ENCODE measurements at places on chromosomes 12 and 14.

GRCh38 chr12:25811656-25812126 lies 146.8 kb upstream of the RASSF8 start:
- no peak for DNase-seq

- no peak for DNase-seq
Observed at GRCh38 chr12:84937415-84937814, 24.8 kb upstream of the SLC6A15 start.

- DNase-seq, result no peak
Observed at GRCh38 chr14:91143862-91144261, 30.0 kb downstream of the DGLUCY start.

DNA sequence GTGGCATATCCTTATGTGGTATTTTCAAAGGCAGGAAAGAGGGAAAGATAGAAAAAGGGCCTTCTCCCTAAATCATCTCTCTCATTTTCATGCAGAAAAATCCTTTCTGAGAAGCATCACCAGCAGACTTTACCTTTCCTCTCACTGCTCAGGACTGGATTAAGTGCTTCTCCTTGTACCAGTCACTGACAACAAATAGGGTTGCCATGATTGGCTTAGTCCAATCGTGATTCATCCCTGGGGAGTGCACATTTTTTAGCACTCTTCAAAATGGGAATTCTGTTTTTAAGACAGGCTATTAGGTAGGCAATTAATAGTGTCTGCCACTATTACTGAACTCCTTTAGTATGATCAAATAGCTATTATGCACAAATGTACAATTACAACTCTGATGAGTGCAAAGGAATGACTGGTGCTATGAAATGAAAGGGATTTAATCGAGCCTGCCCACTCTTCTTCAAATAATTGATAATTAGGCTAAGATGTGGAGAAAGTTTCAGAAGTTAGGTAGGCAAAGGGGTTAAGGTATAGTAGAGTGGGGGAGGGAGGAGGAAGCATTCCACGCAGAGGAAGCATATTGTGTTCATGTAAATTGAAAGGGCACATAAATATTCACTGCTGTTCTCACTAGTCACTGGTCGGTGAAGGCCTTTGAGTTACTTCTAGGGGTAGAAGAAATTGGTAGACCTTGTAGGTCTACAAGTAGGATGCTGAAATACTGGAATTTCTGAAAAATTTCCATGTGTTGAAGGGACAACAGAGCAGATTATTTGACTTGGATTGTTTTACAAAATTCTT lies 84.0 kb downstream of the MSRB3 start:
- DNase-seq, result no peak

DNA sequence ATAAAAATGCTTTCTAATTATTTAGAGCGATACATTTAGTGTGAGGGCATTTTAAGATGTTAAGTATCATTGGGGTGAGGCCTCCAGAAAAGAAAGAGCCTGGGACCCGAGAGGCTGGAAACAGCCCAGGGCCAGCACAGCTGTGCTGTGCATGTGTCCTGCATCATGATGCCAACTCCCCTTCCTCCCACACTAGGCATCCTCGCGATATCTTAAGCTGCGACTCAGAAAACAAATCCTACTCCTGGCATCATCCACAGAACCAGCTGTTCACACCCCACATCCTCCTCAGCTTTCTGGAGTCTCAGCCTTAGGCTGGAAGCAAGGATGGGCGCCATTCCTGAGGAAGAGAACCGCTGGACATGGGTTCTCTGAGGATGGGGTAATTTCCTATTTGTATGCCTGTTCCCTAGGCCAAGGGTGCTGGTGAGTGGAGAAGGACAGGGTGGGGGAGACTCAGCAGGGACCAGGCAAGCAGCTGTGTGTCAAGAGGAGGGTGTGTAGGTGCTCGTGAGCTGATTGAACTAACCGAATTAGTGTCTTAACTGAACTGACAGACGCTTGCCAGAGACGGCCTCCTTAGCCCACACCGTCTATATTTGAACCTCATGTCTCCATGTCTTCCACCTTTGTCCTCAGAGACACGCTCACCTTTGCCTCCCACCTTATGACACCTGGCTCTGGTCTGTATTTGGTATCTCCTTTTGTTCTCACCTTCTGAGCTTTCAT lies 15.6 kb upstream of the MCRS1 start:
- no peak for DNase-seq

- DNase-seq, result peak; percentile 39
Observed at GRCh38 chr12:47361389-47362021, 281.7 kb upstream of the AMIGO2 start.

DNA sequence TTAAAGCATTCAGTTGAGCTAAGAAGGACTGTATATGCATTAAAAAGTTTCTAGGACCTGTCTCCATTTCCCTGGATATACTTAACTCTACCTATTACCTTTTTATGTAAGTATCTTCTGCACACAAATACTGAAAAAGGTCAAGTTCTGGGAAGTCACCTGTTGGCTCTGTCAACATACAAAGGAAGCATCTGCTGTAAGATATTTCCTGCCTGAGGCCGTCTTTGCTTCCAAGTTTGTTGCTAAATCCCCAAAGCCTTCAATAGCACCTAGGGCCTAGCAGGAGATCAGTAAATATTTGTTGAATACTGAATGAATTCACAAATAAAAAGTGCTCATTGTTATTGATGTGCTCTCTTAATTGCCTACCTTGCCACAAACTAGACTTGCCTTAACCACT lies 188.4 kb downstream of the DUSP6 start:
- DNase-seq, result no peak

DNA sequence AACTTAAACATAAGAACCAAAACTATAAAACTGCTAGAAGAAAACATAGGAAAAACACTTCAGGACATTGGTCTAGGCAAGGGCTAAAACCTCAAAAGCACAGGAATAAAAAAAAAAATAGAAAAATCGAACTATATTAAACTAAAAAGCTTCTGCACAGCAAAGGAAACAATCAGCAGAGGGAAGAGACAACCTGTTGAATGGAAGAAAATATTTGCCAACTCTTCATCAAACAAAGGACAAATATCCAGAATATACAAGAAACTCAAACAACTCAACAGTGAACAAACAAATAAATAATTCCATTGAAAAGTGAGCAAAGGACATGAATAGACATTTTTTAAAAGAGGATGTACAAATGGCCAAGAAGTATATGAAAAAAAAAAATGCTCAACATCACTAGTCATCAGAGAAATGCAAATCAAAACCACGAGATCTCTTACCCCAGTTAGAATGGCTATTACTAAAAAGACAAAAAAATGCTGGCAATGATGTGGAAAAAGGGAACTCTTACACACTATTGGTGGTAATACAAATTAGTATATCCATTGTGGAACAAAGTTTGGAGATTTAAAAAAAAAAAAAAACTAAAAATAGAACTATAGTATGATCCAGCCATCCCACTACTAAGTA lies 152.0 kb downstream of the NDUFA12 start:
- no peak for DNase-seq
